Mesenchymal stem cell (in vitro differentiated cells and primary cell): ENCODE measurements at places on chromosomes 5 and 9.
A peak's percentile ranks its signal among the peaks of the same experiment; 100 is the strongest.

DNA sequence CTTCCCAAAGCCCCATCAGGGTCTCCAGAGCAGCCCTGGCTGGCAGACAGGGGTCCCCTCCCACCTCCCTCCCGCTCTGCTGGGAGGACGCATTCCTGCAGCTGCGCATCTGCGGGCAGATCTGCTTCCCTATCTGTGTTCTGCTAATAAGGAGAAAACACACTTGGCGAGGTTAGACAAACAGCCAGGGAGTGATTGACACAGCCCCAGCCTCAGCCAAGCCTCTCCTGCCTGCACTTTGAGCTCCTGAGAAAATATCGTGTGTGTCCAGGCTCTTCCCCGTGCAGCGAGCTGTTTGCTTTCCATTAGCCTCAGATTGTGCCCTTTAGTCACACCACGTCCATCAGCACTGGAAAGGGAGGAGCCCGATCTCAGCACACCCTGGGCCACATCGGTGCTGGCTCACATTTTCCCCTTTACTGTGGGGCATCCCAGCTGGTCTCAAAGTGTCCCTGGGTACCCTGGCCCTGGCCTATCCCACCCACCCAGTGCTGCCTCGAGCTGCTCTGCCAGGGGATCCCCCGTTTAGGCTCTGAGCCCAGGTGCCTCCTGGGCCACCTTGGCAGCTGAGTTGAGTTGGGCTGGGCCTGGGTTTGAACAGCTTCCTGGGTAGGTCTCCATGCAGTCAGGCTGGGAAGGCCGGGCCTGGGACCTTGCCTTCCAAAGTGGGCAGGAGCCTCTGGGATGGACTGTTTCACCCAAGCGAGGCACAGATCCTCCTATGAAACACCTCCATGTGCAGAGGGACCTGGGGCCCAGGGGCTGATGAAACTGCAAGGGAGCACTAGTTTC, 61.1 kb downstream of the BARX1 start:
- H3K27ac ChIP-seq: no peak overlapping the region
- no peak overlapping the region for H3K4me3 ChIP-seq
- no peaks in the 10 kb centered on the region for H3K36me3 ChIP-seq
- no peaks in the 10 kb centered on the region for H3K27me3 ChIP-seq
- H3K4me1 ChIP-seq: no peaks in the 10 kb centered on the region

- H3K27me3 ChIP-seq: no peaks in the 10 kb centered on the region
- DNase-seq: no peak
- no peak overlapping the region for H3K4me3 ChIP-seq
- H3K36me3 ChIP-seq: no peaks in the 10 kb centered on the region
- no peaks in the 10 kb centered on the region for H3K4me1 ChIP-seq
Measured at GRCh38 chr9:68760674-68761333, 55.8 kb downstream of the PIP5K1B start.

GRCh38 chr9:34072868-34073590, 24.3 kb upstream of the UBAP2 start:
- H3K4me3 ChIP-seq: no peak overlapping the region
- H3K4me1 ChIP-seq: peaks cover 15% of the 10 kb centered on the region
- no peaks in the 10 kb centered on the region for H3K27me3 ChIP-seq
- H3K36me3 ChIP-seq: no peaks in the 10 kb centered on the region
- H3K27ac ChIP-seq: peak overlapping the region; percentile 93

DNA sequence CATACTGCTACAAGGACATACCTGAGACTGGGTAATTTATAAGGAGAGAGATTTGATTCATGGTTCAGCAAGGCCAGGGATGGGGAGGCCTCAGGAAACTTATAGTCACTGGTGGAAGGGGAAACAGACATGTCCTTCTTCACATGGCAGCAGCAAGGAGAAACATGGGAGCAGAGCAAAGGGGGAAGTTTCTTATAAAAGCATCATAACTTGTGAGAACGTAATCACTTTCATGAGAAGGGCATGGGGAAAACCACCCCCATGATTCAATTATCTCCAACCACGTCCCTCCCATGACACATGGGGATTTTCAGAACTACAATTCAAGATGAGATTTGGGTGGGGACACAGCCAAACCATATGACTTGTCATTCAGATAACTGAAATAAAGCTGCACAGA, 100.9 kb downstream of the ST8SIA4 start:
- no peak overlapping the region for H3K27ac ChIP-seq
- H3K4me3 ChIP-seq: no peak overlapping the region
- H3K36me3 ChIP-seq: no peaks in the 10 kb centered on the region
- no peaks in the 10 kb centered on the region for H3K4me1 ChIP-seq
- H3K27me3 ChIP-seq: no peaks in the 10 kb centered on the region
